Mucosa of gallbladder (tissue), 1 donor: ENCODE measurements at places on chromosomes 13 and 19. TPM values are rescaled to one million over a fixed set of nuclear protein-coding genes. Genes with fewer than 3 reads are reported as not detected.

The GFY gene
- total RNA-seq, result not detected

The IZUMO2 gene
- total RNA-seq, result not detected

GRCh38 chr13:101121608-101122007 is 294.7 kb downstream of the NALCN start:
- DNase-seq, result no peak

- peak; percentile 7 for DNase-seq
Measured at GRCh38 chr13:99335603-99336002, 28.4 kb upstream of the GPR183 start.

DNA sequence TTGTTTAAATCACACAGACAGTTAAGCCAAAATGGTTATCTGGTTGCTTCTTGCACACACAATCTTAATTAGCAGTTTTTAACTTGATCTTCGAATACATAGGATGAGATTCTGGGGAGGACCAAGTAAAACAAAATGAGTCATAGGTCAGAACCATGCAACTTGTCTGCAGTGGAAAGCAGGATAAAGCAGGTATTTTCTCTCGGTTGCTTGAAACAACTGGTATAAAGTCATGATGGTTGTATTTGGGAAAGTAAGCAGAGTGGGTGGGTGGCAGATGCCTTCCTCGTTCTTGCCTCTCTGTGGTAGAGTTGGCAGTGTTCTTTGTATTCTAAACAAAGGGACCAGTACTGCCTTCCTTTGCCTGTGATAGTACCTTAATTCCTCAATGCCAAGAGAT is 167.0 kb downstream of the COG6 start:
- DNase-seq, result no peak

DNA sequence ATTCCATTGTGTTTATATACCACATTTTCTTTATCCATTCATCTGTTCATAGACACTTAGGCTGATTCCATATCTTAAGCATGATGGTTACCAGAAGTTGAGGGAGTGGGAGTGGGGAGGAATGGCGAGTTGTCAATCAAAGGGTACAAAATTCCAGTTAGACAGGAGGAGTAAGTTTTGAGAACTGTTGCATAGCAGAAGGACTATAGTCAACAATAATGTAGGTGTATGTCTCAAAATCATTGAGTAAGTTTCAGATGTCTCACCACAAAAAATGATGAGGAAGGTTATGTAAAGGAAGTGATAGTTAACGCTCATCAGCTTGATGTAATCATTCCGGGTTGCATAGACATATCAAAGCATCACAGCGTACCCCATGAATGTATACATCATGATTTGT is 4.6 kb upstream of the UBL3 start:
- no peak for DNase-seq

The PRODH2 gene
- 0.46 TPM for total RNA-seq

DNA sequence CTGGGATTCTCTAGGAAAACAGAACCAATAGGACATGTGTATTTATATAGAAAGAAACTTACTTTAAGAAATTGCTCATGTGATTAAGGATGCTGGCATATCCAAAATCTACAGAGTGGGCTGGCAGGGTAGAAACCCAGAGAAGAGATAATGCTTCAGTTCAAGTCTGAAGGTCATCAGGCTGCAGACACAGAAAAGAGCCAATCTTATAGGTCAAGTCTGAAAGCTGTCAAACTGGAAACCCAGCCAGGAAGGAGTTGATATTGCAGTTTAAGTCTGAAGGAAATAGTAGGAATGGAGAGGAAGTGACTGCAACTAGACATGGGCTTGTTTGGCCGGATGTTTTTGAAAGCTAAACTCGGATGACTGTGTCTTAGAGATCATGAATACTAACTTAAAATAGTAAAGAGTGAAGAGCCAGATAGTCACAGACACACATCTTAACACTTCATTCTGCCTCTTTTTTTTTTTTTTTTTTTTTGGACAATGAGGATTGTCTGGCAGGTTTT is 125.3 kb upstream of the GPC6 start:
- no peak for DNase-seq

GRCh38 chr13:110716247-110716515 is 2.7 kb downstream of the ING1 start:
- no peak for DNase-seq

- no peak for DNase-seq
Measured at GRCh38 chr13:80082396-80083080, 258.4 kb downstream of the SPRY2 start.
